ENCODE measurements at places on chromosomes 1 and 21.

GRCh38 chr1:64043976-64044375 is 159.4 kb upstream of the UBE2U start:
- peak; percentile 77 for DNase-seq

DNA sequence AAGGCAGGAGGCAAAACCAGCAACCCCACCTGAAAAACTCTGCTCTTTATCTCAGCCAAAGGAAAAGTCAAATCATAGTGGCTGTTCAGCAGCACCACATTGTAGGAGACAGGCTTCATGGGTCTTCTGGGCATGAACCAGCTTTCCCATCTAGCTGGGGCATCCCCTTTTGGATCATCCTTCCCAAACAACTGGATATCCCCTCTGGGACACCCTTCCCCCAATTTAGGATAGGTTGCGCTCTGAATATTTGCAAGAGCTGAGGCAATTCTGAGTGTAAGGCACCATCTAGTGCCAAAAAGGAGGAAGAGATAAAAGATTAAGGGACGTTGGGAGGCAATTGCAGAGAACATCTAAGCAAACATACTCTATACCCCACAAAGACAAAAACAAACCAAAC is 295.8 kb downstream of the MATN1 start:
- no peak for DNase-seq

- DNase-seq: peak; percentile 63
Observed at GRCh38 chr1:165696625-165697100, 1.7 kb downstream of the ALDH9A1 start.

GRCh38 chr21:38675182-38675824 is 130.4 kb upstream of the ETS2 start:
- peak; percentile 17 for DNase-seq

GRCh38 chr1:219871427-219872057 is 56.8 kb downstream of the SLC30A10 start:
- no peak for DNase-seq

- DNase-seq: peak; percentile 92
Observed at GRCh38 chr1:55718758-55719671, 503.9 kb upstream of the USP24 start.

GRCh38 chr21:45611939-45612664 is 31.4 kb upstream of the PCBP3 start:
- DNase-seq: no peak

GRCh38 chr1:170929835-170930554 is 5.3 kb upstream of the MROH9 start:
- peak; percentile 81 for DNase-seq

GRCh38 chr1:206080026-206080820 is 27.2 kb downstream of the RHEX start:
- DNase-seq: no peak

GRCh38 chr1:184971522-184972265 is 2.6 kb downstream of the NIBAN1 start:
- DNase-seq: no peak

- DNase-seq: no peak
Observed at GRCh38 chr1:153624965-153625611, 2.2 kb downstream of the S100A13 start.

DNA sequence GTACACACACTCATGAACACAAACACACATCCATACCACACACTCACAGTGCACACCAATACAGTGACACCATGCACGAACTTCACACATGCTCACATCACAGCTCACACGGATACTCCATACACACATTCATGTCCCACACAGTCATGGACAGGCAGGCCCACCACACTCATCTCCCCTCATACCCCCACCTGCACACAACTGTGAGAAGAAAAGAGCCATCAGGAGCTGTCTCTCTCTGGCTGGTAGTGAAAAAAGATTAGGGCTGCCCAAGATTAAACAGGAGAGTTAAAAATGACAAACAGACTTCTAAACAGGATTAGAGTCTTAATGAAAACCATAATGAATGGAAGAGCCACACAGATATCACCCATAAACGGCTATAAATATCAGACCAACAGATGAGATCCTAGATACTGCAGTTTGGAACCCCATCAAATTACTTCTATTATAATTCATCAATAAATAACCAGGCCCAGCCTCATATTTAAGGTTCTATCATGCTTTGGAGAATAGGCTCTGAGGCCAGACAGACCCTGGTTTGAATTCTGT is 122.3 kb downstream of the PLXNA2 start:
- no peak for DNase-seq

GRCh38 chr1:91795591-91796389 is 90.2 kb downstream of the TGFBR3 start:
- DNase-seq: no peak

DNA sequence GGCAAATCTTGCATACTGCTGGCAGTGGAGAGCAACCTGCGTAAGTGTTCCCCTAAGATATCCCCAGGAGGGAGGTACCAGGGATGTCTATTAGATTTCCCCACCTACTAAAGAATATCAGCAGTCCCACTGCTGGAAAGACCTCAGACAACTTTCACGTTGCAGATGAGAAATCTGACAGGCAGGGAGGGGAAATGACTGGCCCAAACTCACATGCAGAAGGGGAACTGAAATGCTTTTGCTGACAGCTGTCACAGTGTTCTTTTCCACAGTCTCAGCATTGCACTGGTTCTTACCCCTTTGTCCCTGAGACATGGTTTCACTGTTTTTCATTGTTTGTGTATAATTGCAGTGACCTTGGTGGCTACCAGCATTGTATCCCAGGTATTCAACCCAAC is 84.8 kb upstream of the ATP1A1 start:
- no peak for DNase-seq

DNA sequence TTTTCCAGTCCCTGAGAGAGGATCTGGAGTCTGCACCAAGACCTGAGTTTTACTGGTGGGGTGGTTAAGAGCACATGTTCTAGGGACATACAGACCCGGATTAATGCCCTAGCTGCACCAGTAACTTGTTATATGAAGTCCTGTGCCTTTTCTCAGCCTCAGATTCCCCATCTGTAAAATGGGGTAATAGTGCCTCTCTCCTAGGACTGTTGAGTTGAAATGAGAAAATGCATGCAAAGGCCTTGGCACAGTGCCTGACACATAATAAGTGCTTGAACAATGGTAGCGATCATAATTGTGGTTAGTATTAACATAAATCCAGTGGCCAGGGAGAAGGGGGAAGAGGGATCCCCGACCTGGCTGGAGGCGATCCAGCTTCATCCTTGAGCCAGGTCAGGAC is 12.3 kb downstream of the AHDC1 start:
- no peak for DNase-seq

DNA sequence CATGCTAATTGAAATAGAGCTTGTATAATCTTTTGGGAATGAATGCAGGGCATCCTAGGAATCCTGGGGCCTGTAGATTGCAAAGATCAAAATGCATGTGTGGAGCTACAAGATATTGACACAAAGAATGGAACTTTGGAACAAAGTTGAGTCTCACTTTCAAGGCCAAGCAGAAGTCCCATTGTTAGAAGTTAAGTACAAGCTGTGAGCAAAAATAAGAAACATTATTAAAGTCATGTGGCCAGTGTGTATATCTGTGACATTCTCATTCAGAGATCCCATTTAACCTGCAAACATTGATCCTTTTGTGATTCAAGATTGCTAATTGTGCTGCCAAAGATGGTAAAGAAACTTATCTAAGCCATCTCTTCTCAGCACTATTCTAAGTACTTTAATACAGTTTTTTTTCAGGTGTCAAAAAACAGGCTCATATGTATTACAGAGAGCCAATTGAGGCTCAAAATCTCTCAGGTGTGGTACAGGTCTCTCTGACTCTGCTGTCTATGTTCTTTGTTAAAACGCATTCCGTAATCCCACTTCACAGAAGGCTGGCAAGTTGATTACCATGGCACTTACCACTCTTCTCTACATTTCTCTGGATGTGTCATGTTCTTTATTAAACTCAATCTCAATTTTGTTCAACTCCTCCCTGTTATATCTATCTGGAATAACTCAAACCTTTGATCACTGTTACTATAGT is 704.4 kb upstream of the NEGR1 start:
- no peak for DNase-seq

GRCh38 chr1:54716299-54717047 is 812 bp downstream of the TTC4 start:
- DNase-seq: peak; percentile 49

DNA sequence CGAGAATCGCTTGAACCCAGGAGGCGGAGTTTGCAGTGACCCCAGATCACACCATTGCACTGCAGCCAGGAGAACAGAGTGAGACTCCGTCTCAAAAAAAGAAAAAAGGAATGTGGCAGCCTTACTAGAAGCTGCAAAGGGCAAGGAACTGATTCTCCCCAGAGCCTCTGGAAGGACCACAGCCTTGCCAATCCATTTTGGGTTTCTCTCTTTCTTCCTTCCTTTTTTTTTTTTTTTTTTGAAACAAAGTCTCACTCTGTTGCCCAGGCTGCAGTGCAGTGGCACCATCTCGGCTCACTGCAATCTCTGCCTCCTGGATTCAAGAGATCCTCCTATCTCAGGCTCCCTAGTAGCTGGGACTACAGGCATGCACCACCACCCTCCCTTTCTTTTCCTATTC is 9.9 kb upstream of the IFNGR2 start:
- no peak for DNase-seq

DNA sequence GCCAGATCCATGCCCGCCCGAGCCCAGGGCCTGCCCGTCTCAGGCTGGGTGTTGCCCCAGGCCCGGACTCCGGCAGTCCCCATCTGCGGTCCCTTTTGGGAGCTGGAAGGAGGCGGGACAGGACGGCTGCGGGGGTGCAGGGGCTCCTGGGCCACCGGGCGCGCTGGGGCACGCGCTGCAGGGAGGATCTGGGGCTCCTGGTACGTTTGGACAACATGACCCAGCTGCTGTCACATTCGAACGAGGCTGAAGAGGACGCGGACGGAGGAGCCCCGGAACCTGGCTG is 6.6 kb upstream of the CALML6 start:
- peak; percentile 56 for DNase-seq

GRCh38 chr1:196698993-196699392 is 47.1 kb downstream of the CFH start:
- no peak for DNase-seq

GRCh38 chr1:21143138-21143537 is 33.6 kb downstream of the EIF4G3 start:
- no peak for DNase-seq

- DNase-seq: peak; percentile 46
Observed at GRCh38 chr21:37783016-37783415, 133.2 kb downstream of the KCNJ6 start.

- no peak for DNase-seq
Observed at GRCh38 chr1:89725631-89726030, 92.7 kb downstream of the LRRC8C start.
